ENCODE measurements at places on chromosomes 3 and 15.

- no peak for DNase-seq
These were observed 109.5 kb downstream of the VGLL4 start for GRCh38 chr3:11534011-11534792.

DNA sequence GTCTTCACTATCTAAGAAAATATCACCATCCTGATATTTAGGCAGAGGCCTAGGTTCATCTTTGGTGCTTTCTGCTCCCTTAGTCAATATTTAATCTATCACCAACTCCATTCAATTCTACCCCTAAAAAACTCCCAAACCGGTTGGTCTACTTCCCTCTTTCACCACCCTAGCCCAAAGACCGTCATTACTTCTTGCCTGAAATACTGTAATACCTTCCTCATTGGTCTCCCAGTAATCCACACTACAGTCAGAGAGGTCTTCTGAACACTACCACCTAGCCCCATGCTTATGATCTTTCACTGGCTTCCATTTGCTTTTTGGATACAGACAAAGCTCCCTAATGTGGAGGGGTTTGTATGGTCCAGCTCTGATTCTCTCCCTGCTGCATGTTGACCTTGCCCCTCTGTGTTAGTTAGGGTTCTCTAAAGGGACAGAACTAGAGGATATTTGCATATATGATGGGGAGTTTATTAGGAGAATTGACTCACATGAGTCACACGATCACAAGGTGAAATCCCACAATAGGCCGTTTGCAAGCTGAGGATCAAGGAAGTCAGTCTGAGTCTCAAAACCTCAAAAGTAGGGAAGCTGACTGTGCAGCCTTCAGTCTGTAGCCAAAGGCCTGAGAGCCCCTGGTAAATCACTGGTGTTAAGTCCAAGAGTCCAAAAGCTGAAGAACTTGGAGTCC, 36.4 kb upstream of the ATP2C1 start:
- DNase-seq: peak; percentile 21

- no peak for DNase-seq
These were observed 2.3 kb upstream of the SCAP start for GRCh38 chr3:47478022-47478421.

DNA sequence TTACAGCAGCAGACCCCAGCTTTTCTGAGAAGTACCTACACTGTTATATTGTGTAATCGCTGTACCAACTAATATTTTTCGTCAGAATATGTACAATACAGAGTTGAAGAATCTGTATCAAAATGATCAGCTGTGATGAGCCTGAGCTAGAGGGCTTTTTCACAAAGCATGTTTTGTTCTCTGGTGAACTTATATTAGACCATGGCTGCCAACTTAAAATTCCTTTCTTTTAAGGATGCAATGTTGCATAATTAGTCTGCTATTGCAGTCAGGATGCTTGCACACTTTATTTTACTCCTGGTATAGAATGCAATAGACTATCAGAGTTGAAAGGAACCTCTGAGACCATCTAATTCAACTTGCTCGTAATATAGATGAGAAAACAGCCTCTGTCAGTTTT, 127.8 kb downstream of the RBMS3 start:
- no peak for DNase-seq

GRCh38 chr3:170098753-170099152, 61.0 kb downstream of the GPR160 start:
- no peak for DNase-seq

GRCh38 chr15:85750319-85751290, 44.1 kb downstream of the KLHL25 start:
- no peak for DNase-seq

DNA sequence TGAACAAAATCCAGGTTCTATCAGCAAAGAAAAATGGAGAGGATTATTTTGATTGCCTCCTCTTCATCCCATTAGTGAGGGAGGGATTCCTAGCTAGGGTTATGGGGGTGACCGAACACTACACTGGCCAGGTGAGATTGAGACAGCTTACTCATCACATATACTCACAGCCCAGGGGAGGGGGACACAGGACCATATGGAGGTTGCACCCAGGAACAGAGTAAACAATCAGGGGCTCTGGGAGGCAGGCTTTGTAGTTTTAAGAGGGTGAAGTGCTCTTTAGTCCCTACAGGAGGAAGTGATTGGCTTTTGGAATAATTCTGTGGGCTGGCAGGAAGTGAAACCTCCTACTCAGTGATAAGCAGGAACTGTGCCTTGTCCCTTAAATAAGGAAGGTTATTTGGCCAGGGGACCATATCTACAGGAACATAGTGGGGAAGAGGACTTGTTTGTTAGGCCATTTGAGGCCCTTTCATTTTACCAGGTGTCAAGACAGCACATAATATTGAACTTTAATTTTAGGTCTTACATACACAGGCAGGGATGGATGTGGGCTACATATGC, 17.5 kb upstream of the KCTD6 start:
- no peak for DNase-seq

- peak; percentile 30 for DNase-seq
These were observed 47.7 kb upstream of the GYG1 start for GRCh38 chr3:148943506-148944205.

GRCh38 chr15:31360843-31361763, 34.5 kb downstream of the KLF13 start:
- DNase-seq: peak; percentile 58

GRCh38 chr3:192848371-192849233, 69.1 kb downstream of the MB21D2 start:
- no peak for DNase-seq

GRCh38 chr3:166962911-166963310, 417.2 kb downstream of the ZBBX start:
- no peak for DNase-seq

GRCh38 chr3:194165271-194166018, 29.5 kb downstream of the HES1 start:
- peak; percentile 71 for DNase-seq

DNA sequence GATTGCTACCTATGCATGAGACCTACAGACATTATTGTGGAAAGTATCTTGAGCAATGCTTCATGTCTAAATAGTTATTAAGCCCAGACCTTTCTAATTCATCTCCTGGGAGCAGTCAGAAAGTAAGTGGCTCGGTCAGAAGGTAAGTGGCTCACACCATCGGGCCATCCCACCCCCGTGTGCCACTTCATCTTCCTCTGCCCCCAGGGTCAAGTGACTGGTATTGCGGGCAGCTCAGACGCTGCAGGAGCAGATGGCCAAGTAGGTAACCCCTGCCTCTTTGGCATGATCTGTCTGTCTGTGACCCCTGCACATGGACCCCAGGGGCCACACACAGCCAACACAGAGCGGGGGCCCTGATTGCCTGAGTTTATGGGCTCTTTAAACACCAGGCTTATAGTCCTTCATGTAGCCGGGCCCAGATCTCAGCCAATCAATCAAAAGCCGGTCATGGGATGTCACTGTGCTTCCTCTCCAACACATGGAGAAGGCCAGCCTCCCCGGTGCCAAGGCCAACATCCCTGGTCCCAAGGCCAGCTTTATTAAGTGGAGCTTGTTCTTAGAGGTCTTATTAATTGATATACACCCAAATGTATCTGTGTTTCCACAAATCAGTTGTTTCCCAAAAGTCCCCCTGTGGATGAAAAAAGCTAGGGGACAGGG, 42.9 kb downstream of the LARP6 start:
- DNase-seq: no peak

DNA sequence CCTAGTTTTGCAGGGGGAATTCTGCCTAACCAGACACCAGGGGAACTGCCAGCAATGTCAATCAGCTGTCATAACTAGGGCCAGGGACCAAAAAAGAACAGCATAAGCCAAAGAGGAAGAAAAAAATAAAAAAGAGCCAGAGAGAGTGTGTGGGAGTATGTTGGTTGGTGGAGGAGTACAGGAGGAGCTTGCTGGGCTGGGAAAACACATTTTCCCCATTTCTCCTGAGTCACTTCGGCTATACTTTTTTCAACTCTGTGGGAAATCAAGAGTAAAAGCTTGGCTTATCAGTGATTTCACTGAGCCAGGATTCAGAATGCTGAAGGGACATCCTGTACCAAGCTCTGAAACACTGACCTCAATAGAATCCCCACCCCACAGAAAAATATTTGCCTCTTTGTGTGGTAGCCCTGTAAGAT, 144.7 kb upstream of the DPH6 start:
- no peak for DNase-seq

GRCh38 chr3:177561365-177561764, 364.1 kb upstream of the TBL1XR1 start:
- no peak for DNase-seq

DNA sequence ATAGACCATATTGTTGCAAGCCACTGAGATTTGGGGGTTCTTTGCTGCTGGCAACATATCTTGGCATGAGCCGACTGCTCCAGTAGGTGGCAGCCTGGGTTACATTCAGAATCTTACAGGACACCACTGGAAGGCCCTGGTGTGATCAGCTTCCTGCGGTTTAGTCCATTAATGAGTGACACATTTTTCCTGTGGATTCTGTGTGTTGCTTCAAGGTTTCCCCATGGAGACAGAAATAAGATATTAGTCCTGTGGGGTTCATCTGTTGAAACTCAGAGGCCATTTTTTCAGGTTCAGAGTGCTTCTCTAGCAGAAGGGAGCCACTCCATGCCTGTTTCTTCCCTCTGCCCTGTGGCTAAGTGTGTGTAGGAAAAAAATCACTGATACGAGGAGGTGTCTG, 116.2 kb downstream of the MFSD1 start:
- no peak for DNase-seq

DNA sequence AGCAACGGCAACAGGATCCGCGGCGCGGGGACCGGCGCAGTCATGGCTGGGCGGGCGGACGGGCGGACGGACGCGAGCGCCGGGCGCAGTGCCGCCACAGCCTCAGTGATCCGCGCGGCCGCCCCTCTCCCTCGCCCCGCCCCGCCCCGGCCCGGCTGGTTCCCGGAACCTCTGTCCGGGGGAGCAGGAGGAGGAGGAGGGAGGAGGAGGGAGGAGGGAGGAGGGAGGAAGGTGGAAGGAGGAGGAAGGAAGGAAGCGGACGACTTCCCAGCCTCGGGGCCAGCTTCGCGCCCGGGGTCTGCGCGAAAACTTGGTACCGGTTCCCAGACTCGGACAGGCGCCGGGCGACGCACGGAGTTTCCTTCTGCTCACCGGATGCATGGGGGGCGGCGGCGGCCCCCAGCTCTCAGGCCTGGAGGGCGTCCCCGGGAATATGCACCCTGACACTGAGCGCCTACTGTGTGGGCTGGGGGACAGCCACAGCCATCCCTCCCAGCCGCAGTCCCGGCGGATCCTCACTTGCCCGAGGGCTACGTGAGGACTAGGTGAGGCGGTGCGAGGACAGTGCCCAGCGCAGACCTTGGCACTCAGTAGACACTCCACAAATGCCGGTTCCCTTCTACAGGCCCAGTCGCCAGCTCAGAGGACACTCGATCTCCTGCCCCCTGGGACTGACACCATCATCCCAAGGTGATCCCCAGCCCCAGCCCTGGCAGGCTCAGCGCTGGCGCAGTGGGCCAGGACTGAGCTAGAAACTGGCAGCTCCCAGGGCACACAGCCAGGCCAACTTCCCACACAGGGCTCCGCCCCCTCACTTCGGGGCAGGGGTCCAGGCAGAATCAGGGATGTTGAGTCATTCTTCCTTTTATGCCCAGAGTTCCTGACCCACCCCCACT, at the start of gene SHISA5:
Gene SHISA5 (minus strand): TSS at position 124 of the 896 bp plus-strand sequence. CDS start 80 bp downstream, at position 44.
- DNase-seq: no peak

DNA sequence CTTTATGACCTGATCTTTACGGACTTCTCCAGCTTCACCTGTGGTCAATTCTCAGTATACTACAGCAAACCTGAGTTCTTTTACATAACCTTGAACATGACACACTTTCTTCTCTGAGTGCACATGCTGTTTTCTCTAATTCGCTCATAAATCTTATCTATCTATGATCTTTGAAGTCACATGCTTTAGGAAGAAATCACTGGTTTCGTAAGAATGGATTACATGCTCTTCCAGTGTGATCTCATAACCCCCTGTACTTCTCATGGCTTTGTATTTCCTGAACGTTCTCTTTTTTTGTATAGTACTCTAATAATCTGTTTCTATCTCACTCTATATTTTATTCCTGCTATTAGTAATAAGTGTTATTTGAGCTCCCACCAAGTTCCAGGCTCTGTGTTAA, 1165.2 kb downstream of the TBL1XR1 start:
- DNase-seq: no peak

DNA sequence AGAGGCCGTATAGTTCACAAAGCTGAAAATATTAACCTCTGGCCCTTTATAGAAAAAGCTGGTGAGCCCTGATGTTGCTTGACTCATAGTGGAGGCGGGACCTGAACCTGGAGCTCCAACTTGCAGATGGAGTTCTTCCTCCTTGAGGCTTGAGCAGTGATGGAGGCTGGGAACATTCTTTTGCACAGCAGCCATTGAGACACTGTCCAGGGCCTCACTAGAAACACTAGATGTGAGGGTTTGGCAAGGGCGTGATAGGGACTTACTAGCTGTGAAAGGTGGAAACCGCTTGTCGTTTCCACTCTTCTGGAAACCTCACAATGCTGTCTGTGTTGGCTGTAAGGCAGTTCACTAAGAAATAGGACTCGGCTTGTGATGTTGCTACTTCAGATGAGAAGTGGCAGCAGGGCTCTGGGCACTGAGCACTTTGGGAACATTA, 12.5 kb downstream of the SMAD6 start:
- DNase-seq: no peak

- no peak for DNase-seq
These were observed 502.5 kb downstream of the MECOM start for GRCh38 chr3:169161011-169161410.

- peak; percentile 37 for DNase-seq
These were observed 37.6 kb downstream of the NCEH1 start for GRCh38 chr3:172673210-172673679.

GRCh38 chr3:170426240-170426797, 7.7 kb downstream of the CLDN11 start:
- no peak for DNase-seq
